Glutamatergic neuron (in vitro differentiated cells): ENCODE measurements at places on chromosomes 3 and 15.
A peak's percentile ranks its signal among the peaks of the same experiment; 100 is the strongest.

DNA sequence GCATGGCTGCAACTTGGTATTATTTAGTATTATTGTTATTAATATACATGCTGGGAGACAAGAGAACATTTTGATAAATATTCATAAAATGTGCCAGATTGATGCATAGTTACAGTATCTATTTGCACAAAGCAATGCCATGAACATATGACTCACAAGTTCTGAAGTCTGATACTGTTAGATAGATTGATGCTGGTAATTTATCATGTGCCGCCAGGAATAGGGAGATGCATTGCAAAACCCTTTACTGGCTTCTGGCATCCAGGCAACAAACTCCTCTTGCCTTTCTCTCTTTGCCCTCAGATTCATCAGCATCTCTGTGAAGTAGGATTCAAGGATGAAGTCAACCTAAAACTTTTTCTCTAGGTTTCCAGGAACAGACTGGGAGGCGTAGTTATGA lies 41.0 kb upstream of the SLC25A26 start:
- DNase-seq = no peak

- DNase-seq = no peak
Observed at GRCh38 chr15:76576523-76577279, 240.1 kb downstream of the ISL2 start.

- no peak for DNase-seq
Observed at GRCh38 chr3:17964108-17964507, 221.7 kb upstream of the TBC1D5 start.

DNA sequence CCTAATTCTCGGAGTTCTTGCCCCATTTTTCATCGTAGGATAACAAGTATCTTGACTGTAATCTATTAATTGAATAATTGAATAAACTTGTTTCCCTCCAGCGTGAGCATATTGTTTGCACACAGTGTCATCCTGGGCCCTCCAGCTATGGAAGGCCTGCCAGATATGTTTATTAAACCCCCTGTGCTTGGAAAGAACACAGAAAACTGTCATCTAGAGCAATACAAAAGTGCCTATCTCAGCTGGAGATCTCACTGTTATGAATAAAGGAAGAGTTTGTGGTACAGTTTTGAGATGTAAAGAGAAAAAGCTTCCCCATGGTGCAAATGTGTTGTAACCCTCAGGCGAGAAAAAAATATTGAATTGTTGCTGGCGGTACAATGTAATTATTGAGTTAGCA lies 405.9 kb downstream of the SOX2 start:
- no peak for DNase-seq

- no peak for DNase-seq
Observed at GRCh38 chr3:188497021-188497420, 343.1 kb downstream of the LPP start.

DNA sequence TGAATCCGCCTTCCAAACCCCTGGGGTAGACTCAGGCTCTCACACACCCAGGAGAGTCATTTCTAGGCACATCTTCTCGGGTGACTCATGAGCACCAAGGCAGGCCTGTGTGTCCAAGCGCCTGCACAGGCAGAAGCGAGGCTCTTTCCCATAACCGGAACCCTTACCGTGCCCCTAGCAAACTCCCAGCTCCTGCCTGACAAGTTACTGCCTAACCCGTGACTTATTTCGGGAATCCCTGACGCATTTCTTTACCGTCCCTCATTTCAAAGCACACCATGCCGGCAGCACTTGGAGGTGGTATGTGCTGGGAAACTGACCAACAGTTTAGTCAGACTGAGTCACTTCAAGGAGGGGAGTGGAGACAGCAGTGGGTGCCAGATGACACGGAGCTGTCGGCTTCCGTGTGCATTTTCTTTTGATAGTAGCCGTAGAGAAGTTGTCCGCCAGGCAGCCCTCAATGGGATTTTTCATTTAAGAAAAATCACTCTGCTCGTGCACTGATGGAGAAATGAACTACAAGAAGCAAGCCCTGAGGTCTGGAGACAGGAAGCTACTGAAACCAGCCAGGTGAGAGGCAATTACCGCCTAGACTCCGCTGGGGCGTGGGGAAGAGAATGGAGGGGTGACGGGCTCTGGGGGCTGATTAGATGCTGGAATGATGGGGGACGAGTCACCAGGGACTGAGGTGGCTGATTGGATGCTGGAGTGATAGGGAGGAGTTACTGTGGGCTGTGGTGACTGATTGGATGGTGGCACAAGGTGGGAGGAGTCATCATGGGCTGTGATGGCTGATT lies 17.3 kb upstream of the HRH1 start:
- DNase-seq = no peak

DNA sequence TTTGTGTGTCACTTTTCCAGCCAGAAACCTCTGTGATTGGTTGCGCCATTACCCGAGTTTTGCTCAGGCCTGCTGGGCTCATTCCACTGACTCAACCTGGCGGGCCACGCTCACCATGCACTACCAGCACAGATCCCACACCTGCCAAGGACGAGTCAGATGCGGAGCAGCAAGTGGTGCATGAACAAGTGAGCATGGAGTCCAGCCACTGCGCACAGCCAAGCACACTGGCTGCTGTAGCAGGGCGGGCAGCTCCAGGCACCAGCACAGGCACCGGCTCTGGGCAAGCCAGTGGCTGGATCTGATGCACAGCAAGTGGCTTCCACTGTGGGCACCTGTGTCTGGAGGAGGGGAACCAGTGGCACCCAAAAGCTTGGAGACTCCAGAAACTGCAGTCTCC lies 110.4 kb downstream of the CBLB start:
- no peak for DNase-seq

- peak; percentile 86 for DNase-seq
Observed at GRCh38 chr3:143119009-143119914, at the start of gene CHST2. Gene CHST2, plus strand, starts transcription at chr3:143119771. Its CDS starts 1,046 bp downstream, at chr3:143120817.

GRCh38 chr3:150145659-150146058 lies 175.0 kb upstream of the PFN2 start:
- DNase-seq = no peak

- no peak for DNase-seq
Observed at GRCh38 chr15:48062148-48062872, 58.5 kb upstream of the SLC24A5 start.

DNA sequence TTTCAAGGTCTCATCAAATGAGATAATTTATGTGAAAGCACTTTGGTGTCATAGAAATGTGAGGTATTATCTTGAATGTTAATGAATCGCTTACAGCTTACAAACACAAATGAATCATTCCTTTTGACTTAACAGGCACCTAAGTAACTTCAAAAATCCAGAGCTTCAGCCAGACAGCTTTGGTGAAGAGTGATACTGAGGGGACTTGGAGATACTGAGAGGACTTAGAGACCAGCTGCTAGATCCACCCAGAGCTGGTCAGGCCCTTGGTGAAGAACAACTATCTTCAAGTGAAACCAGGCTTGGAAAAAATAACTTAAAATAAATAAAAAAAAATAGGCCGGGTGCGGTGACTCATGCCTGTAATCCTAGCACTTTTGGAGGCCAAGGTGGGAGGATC lies 16.2 kb upstream of the ZFYVE19 start:
- DNase-seq = no peak

DNA sequence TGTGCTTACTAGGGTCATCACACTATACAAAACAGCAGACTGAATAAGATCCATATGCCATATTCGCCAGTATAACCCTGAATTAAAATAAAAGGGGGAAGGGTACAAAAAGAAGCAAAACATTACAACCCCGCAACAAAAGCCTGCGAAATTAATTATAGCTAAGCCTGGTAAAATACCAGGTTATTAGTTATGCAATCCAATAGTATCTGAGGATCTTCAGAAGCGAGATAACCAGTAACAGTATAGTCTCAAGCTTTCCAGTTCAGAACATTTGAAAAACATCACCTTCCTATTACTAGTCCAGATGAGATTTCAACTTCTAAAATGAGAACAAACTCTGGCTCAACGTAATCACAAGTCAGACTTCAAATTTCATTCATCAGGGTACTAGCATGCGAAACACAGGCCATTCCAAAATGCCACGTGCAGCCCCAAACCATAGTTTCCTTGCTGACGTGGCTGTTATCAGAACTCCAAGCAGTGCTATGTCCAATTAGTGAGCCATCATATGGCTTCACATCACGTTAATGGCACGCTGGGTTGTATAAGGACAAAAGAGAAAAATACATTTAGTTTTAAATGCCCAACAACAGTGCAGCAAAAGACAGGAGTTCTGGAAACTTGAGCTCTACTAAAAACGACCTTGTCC lies 1.1 kb downstream of the SSR3 start:
- no peak for DNase-seq

GRCh38 chr3:23203708-23204330 lies 692 bp downstream of the UBE2E2 start:
- peak; percentile 32 for DNase-seq

GRCh38 chr3:64417816-64418215 lies 192.6 kb upstream of the PRICKLE2 start:
- DNase-seq = no peak

- DNase-seq = no peak
Observed at GRCh38 chr15:34796847-34797435, 1.6 kb upstream of the ACTC1 start.

GRCh38 chr3:18499301-18499700 lies 74.2 kb upstream of the SATB1 start:
- no peak for DNase-seq

DNA sequence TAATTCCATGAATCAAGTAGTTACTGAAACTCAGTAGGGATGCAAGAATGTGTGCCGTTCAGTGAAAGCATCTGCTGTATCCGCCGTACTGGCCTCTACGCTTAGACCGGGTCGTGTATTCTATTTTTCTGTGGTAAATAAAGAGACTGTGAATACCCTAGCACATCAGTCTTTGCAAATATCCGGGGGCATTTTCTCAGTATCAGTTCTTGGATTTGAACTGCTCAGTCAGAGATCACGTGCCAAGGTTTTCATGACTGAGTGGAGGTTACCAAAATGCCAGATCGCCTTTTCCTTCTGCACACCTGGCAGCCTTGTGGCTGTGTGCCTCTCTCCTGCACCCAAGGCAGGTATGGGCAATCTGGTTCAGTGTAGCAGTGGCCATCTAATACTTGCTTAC lies 377.0 kb downstream of the OCA2 start:
- DNase-seq = no peak

DNA sequence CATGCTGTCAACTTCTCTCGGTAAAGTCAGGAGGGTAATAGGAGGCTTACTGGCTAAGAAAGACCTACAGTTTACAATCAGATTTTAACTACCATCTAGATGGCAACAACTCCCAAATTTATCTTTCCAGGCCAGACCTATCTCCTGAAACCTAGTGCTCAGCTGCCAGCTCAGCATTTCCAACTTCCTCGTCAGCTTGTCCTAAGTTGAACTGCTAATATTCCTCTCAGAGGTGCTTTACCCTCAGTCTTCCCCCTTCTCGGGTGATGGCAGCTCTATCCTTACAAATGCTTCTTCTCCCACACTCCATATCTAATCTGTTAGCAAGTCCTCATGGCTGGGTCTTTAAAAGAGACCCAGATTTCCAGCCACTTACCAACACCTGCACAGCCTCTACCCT lies 36.9 kb upstream of the UBE2E2 start:
- no peak for DNase-seq

- no peak for DNase-seq
Observed at GRCh38 chr15:66934868-66935520, 130.4 kb upstream of the SMAD3 start.

- DNase-seq = no peak
Observed at GRCh38 chr3:94453864-94454263, 391.0 kb downstream of the NSUN3 start.

DNA sequence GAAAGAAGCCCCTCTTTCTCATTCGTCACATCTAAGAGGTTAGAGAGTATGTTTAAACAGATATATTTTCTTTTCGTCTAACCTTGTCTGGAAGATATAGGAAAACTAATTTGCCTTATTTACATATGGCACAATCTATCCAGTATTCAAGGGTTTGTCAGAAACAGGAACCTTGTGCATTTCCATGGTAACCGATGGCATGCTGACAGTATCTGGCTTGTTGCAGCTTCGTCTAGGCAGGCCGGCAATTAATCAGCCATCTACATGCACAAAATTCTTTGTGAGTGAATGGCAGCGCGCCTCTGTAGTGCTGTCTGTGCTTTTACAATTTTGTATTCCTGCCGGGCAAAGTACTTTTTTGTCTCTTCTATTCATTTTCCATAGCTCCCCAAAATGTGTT lies 294.0 kb upstream of the SOX2 start:
- DNase-seq = no peak

GRCh38 chr3:113898892-113899291 lies 48.9 kb upstream of the ZDHHC23 start:
- DNase-seq = no peak

DNA sequence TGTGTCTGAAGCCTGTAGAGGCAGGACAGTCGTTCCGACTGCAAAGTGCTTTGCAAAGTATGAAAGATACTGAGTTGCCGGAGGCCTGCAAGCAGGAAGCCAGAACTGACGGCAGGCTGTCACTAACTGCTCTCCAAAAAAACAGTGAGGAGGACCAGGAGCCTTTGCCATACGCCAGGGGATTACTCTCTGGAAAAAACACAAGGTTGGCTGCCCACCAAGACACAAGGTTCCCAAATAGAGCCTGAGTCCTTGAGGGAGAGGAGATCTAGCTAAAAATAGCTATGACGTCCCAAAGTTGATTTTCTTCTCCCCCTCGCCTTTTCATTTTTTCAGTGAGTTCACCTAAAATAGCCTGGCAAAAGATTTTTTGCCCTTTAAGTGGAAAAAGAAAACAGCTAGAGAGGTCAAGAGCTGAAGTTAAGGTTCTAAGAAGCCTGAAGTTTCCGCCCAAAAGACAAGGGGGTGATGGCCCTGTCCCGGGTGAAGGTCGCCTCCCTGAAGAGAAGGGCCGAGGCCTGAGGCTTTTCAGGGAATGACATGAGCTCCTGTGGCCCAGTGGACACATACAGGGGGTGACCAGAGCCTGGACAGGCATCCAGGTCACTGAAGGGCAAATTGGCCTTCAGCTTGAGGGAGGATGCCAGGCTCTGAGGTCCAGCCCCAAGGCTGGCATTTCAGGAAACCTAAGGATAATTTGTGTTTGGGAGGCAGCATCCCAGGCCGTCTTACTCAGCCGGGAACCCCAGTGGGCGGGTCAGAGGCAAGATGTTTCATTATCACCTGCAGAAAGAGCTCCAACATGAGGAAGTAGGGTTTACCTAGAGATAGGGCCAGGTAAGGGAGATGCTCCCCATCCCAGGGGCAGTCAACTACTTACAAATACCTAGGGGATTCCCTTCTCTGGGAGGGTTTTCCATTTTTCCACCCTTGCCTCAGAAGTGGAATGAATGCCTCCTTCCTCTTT lies 44.9 kb upstream of the DGKG start:
- no peak for DNase-seq

DNA sequence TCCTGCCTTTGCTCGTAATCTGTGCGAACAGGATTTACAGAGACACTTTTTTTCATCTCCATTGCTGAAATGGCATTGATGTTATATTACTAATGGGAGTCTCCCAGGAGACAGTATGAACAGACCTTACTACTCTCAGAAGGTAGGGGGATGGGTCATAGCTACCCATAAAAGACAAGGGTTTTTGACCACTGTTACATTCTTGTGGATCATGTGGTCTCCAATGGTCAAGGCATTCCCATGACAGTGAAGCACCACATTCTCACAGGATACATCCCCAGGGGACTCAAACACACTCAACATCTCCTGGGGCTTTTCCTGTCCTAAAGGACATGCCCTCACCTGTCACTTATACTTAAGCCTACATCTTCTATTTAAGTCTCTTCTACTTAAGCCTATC lies 40.8 kb downstream of the MKRN3 start:
- no peak for DNase-seq
